ENCODE measurements at places on chromosomes 2 and 18. TPM values are rescaled to one million over a fixed set of nuclear protein-coding genes. Genes with fewer than 3 reads are reported as not detected.
A peak's percentile ranks its signal among the peaks of the same experiment; 100 is the strongest.

GRCh38 chr18:27540111-27540510 lies 355.0 kb upstream of the CHST9 start:
- no peak for DNase-seq

DNA sequence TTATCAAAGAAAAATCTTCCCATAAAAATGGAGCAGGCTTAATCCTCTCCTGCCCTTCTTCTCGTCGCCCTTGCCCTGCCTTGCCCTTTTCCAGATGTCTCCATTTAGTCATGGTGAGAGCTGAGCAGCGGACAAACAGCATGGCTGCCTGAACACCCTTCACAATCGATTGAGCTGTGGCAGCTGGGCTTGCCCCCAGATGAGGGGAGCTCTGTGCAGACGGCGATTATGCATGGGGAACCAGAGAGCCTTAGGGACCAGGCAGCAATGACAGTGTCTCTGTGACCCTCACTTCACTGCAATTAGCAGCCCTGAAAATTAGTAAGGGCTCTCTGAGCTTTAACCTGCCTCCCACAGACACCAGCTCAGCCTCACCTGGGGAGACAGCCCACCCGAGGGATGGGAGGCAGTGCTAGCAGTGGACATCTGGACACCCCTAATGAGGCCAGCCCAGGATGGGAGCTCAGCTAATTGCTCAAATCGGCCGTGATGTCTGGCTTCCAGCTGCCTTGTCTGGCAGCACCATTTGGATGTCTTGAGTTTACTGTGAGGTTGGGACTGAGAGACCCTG lies 365.7 kb downstream of the TNS1 start:
- DNase-seq: no peak

- DNase-seq: no peak
Observed at GRCh38 chr2:216144372-216144771, 35.2 kb downstream of the XRCC5 start.

DNA sequence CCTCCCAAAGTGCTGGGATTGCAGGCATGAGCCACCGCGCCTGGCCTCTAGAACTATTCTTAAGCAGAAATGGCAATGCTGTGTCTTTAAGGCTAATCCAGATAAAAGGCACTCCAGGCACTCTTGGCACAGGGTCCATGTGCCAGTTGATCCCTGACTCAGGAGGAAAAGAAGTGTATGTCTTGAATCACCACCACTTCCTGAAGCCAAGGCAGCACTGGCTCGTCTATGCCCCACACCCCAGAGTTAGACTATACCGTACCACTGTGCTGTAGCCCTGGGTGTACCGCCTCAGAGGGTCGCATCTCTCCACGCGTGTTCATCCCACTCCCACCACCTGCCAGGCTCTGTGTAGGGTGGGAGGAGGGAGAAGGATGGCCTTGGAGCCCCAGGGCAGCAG lies 9.0 kb downstream of the TNFRSF11A start:
- peak; percentile 91 for DNase-seq

GRCh38 chr18:52914148-52914547 lies 574.2 kb downstream of the DCC start:
- no peak for DNase-seq

GRCh38 chr2:37767959-37768925 lies 96.8 kb upstream of the CDC42EP3 start:
- peak; percentile 79 for DNase-seq

GRCh38 chr2:219176818-219177551 lies at the start of gene CNPPD1:
CNPPD1 (minus strand) TSS chr2:219176925; CDS start chr2:219176828, 97 bp downstream.
- peak; percentile 87 for DNase-seq

GRCh38 chr2:145657265-145657664 lies 1137.3 kb upstream of the ZEB2 start:
- no peak for DNase-seq

GRCh38 chr2:100875516-100876230 lies 55.7 kb downstream of the NPAS2 start:
- no peak for DNase-seq

GRCh38 chr2:118010473-118010872 lies 3.4 kb downstream of the CCDC93 start:
- no peak for DNase-seq

DNA sequence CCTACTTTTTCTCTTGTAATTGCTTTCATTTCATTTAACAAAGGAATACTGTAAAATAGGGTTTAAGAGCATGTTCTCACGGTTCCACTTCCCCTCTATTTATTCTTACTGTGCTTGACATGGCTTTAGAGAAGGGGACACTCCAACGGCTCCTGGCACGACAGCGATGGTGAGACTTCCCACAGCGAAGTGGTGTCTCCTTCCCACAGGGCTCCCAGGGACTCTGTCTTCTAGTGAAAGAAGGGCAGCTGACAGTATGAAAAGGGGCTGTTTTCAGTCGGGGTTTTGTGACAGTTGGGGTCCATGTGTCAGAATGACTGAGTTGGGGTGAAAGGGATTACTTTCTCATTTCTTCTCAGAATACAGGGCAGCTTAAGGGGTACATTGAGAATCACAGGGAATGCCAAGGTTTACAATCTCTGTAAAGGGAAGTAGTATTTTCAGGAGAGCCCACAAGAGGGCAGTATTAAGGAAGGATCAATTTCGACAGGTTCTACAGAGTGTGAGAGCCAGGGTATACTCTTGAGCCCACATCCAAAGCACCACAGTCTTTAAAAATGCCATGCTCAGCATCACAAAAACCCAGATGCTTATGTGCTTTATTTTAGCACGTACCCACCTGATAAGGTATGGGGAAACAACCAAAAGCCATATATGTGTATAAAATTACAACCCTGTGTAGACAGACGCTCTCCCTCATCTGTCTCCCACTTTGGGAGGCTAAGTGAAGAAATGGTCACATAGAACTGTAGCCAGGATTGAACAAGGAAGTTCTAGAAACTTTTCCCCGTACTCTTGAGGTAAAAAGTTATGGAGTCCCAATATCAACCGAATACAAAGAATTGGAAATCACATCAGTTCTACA lies 31.3 kb upstream of the RAPGEF4 start:
- peak; percentile 60 for DNase-seq

DNA sequence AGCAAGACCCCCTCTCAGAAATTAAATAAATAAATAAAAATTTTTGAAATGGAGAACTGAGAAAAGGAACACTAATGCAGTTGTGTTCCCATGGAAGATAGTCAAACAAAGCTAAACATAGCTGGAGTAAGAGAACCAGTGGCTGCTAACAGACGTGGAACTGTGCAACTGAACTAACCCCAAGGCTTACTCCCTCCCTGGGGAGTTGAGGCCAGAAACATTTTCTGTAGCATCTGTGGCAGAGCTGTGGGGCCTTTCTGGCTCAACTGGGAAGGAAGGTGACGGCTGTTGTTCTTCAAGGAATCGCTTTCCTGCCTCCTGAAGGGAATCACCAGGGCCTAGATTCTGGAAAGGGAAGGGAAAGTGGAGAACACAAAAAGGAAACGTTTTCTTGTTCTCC lies 53.9 kb upstream of the B3GNT2 start:
- no peak for DNase-seq

The CLEC4F gene
- total RNA-seq: not detected

The TRAPPC12 gene
- 84.4 TPM for total RNA-seq

The ADCYAP1 gene
- not detected for total RNA-seq

The ANKRD30B gene
- not detected for total RNA-seq

The TMEM169 gene
- total RNA-seq: 0.35 TPM

The ARHGEF33 gene
- total RNA-seq: 0.07 TPM

The ARHGAP15 gene
- not detected for total RNA-seq

The C2orf72 gene
- not detected for total RNA-seq

Data from MCF 10A (cell line).